ENCODE measurements at places on chromosomes 2 and 18.

DNA sequence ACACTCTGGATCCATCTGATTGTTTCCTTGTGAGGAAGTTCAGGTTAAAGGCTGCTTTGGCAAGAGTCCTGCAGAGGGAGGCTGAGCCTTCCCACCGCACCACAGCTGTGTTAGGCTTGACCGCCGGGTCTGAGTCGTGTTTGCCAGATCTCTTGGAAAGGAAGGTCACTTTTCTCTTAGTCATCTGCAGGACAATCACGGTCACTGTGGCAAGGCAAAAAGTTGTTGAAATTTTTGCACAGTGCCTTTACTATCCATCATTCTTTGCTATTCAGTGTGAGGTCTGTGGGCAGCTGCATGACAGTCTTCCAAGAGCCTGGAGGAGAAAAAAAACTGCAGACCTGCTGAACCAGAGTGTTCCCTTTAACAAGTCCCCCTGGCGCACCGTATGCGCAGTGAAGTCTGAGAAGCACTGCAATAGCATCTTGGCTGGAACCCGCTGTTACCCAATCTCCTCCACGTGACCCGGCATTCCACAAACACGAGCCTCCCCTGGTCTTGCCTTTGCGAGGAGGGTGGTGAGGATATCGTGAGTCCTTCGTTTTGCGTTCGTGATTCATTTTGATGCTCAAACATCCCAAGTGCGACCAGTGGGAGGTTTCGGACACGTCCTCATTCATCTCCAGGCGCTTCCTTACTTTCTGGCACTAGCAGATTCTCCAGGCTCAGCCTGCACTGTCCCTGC lies 23.0 kb downstream of the BIN1 start:
- peak; percentile 94 for DNase-seq

- DNase-seq: peak; percentile 30
These were observed 75.8 kb upstream of the SLC1A4 start for GRCh38 chr2:64913357-64913869.

DNA sequence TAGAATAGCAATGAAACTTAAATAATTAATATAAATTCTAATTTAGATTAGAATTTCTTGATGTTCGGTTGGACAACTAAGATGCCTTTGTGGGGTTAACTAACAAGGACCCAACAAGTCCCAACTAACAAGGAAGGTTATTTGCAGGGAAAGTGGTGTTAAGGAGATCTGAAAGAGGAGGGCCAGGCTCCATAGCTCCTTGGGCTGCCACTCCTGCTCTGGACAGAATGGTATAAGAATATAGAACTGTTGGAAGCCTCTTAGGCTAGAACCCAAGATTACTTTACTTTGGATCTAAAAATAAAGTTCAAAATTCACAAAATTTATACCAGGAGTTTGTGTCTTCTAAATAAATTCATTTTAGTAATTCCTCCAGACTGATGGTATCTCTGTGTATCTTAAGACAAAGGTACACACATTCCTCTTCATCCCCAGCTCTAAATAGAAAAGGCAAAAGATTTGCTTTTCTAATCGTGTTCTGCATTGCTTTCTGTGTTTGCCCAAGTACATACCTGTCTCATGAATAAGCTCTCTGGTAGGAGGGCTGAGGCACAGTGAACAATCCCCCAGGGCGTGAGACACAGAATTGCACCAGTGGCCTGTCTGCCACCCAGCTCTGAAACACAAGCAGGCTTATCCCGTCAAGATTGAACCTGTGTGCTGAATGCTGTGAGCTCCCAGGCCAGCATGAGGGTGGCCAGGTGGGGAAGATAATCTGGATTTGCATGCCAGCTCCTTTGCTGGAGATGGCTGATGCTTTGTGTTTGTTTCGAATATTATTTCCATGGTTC lies 176.0 kb downstream of the ACKR3 start:
- peak; percentile 90 for DNase-seq

- DNase-seq: no peak
These were observed 37.8 kb upstream of the OLA1 start for GRCh38 chr2:174286172-174286571.

DNA sequence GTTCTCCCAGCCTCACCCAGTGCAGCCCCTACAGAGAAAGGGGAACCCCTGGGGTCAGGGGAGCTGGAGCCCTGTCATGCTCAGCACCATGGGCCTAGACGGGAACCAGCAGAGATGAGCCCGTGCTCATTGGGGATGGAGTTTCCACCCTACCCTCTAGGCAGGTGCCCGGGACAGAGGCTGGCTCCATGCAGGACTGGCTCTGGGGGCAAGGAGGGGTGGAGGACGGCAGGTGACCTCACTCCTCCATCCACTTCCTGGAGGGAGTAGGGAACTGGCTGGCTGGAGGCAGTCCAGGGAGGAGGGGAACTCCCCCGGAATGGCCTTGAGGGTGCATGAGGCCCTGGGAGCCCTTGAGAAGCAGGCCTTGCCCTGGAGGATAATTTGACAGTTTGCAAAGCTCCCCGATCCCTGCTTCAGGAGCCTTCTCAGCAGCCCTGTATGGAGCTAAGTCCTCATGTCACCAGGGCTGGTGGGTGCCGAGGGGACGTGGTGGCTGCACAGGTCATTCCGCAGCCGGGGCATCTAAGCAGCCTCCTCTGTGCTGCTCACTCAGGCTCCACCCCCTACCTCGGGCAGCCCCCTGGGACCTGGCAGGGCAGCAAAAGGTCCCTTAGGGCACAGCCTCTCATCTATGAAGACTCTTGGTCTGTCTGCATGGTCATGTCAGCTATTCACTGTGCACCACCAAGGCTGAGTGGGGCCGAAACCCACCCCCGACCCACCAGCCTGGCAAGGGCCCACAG lies 2.1 kb downstream of the NEURL3 start:
- peak; percentile 44 for DNase-seq

DNA sequence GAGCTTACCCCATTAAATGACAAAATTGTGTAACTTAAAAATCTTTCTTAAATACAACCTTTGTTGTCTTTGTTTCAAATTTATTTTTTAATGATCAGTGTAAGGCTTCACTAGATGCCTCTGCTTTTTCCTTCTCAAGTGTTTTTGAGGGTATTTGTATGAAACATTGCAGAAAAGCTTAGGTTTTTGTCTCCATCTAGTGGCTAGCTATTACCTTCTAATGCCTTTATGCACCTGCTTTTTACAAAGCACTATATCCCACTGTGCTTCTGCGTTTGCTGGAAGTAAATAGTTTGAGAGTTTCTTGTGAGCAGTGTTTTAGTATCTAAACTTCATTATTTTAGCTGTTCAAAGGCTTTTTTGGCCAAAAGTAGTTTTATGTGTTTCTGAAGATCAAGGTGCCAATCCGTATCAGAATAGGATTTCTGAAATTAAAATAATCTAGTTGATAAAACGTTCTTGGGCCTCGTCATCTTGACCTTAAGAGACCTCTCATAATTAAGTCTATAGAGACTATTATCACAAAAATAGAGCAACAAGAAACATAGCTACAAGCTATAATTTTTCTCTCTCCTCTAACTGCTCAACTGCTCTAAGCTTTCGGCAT lies 47.0 kb downstream of the IWS1 start:
- DNase-seq: peak; percentile 65

DNA sequence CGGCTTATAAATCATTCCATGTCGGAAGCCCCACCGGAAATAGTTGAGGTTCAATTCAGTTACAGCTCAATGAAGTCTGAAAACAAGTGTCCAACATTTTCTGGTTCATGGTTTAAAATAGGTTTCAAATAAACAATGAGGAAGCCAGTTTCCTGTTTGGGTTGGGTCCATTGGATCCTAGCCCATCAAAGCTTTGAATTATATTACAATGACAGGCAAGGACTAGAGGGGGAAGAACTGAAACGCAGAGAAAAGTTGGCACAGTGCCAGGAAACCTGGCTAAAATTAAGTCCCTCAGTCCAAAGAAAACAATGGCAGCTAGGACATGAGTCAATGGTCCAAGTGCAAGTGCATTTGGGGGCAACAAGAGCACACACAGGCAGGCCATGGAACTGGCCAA lies 32.0 kb downstream of the SLC14A1 start:
- DNase-seq: peak; percentile 97

DNA sequence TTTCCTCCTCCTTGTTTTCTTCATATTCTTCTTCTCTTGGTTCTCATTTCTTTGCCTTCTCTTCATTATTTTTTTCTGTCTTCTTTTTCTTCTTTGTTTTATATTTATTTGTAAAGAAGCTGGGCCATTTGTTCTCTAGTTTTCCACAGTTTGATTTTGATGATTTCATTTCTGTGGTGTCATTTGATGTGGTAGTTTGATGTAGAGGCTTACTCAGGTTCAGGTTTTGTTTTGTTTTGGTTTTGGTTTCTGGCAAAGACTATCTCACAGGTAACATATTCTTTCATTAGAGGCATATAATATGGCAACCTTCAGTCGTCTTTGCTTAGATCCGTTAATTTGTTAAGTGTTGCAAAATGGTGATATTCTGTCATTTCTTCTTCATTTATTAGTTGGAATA lies 75.3 kb downstream of the BABAM2 start:
- peak; percentile 42 for DNase-seq

GRCh38 chr2:240568678-240569522 lies 616 bp downstream of the RNPEPL1 start:
- DNase-seq: peak; percentile 43

- peak; percentile 31 for DNase-seq
These were observed 6.2 kb upstream of the GDF7 start for GRCh38 chr2:20660506-20661420.

DNA sequence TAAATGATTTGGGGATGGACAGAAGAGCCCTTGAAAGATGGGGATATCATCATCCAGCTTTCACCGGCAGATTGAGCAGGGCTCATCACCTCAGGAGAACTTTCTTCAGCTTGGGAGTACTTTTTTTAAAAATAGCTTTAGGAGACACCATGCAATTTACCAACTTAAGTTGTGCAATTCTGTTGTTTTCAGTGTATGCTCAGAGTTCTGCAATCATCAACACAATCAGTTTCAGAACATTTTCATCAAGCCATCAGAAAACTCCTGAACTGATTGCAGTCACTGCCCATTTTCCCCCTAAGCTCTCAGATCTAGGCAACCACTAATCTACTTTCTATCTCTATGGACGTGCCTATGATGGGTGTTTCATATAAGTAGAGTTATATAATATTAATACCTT lies 117.7 kb downstream of the CRIM1 start:
- no peak for DNase-seq

- DNase-seq: no peak
These were observed 31.5 kb downstream of the COA5 start for GRCh38 chr2:98576666-98577312.

GRCh38 chr2:42843611-42844010 lies 51.2 kb upstream of the HAAO start:
- DNase-seq: no peak

DNA sequence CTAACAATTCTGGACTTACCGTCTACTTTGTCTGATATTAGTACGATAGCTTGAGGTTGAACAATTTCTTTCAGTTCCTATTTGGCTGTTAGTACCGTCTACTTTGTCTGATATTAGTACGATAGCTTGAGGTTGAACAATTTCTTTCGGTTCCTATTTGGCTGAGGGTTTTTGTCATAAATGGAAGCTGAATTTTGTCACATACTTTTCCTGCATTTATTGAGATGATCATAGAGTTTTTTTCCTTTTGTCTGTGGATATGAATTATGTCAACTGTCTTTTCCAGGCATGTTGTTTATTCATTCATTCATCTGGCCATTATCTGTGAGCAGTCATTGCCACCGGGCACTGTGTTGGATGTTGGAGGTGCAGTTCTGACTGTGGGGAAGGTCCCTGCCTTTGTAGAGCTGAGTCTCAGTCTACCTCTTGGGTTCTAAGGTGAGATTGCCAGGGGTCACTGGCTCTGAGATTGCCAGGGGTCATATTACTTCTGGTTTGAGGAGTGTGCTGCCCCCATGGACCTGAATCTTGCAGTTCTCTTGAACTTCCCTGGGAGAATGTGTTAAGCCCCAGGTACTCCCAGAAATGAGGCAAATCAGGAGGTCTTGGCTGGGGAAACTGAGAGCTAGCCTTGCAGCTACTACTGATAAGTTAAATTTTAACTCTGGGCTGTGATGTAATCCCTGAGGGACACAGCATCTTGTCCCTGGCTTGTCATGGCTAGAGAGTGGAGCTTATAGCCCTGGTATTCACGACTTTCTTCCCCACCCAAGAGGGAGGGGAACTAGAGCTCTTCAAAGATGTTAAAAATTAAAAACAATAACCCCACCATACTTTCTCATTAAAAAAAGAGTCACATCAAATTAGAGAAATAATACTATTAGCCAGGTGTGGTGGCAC lies 89.1 kb upstream of the MBOAT2 start:
- DNase-seq: no peak

GRCh38 chr2:25369439-25369838 lies 27.7 kb upstream of the DNMT3A start:
- DNase-seq: no peak

DNA sequence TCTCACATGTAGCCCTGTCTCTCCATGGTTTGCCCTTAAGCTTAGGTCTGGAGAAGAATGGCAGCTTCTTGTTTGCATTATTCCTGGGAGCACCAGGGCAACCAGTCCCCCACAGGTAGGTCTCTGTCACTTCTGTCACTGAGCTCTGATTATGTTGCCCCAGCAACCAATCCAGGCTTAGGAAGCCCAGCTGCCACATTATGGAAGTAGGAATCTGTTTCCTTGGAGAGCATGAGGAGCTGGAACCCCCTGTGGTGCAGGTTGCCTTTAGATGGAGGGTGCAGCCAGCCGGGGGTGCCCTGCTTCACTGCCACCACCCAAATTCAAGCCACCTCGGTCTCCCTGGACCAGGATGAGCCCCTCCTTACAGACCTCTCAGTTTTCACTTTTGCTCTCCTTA lies 4.8 kb downstream of the RESP18 start:
- no peak for DNase-seq

DNA sequence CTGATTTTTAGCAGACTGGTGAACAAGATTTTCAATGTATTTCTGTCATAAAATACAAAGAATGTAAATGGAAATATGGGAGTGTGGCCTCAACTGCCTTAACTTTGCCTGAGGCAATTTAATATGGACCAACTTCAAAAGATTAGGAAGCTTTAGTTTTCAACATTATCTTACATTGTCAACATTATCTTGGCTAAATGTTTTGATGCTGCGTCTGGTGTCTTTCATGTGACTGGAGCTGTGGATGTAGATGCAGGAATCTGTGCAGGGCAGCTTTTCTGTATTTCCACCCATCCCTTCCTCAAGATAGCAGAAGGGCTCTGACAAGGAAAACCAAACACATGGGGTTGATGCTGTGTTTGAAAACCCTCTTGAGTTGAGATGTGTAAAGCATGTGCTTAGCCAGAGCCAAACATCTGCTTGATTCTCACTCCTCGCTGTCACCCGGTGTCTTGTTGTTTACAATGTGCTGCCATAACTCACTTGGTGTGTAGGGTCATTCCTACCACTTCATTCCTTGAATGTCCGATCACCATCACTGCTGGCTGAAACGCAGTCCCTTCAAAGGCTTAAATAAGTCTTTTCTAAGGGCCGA lies 33.0 kb downstream of the COPS8 start:
- no peak for DNase-seq

DNA sequence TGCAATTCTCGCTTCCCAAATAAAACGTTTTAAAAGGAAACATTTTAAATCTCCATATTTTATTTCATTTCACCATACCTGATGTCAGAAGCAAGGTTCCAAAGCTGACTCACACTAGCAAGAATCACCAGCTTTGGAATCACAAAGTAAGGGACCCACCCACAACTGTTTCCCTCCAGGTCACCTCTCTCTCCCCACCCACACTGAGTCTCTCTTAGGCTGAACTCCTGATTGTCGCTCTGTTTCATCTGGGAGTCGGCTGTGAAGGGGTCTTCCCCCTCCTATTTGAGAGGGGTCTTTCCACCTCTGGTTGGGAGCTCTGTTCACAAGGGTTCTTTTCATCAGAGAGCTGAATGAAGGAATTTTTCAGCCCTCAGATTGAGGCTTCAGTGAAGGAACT lies 128.1 kb downstream of the L3MBTL4 start:
- DNase-seq: no peak

All from M059J (cell line).